Smooth muscle cell of the pulmonary artery (primary cell): ENCODE measurements at places on chromosomes 4 and X. TPM values are rescaled to one million over a fixed set of nuclear protein-coding genes. Genes with fewer than 3 reads are reported as not detected.

STK32B gene
- total RNA-seq: 0.69 and 3.2 TPM in 2 replicates

RTL5 gene
- 5.3 and 7.2 TPM in 2 replicates for total RNA-seq

AP1S2 gene
- total RNA-seq: 29.9 and 53.0 TPM in 2 replicates

EXOC1L gene
- not detected in 2 replicates for total RNA-seq

DGAT2L6 gene
- not detected in 2 replicates for total RNA-seq

TAF7L gene
- total RNA-seq: 0.20 and 0.26 TPM in 2 replicates

WWC2 gene
- total RNA-seq: 39.8 and 62.1 TPM in 2 replicates

CFP gene
- 0.07 and 0.10 TPM in 2 replicates for total RNA-seq

ZC4H2 gene
- total RNA-seq: 4.0 and 4.5 TPM in 2 replicates

OPRPN gene
- total RNA-seq: not detected in 2 replicates

GAGE12F gene
- total RNA-seq: not detected in 2 replicates

CHIC1 gene
- 8.1 and 10.2 TPM in 2 replicates for total RNA-seq

CC2D2A gene
- 15.2 and 21.2 TPM in 2 replicates for total RNA-seq

EGF gene
- total RNA-seq: 0.36 and 1.0 TPM in 2 replicates

LDB2 gene
- total RNA-seq: 11.3 and 70.6 TPM in 2 replicates

GLOD5 gene
- not detected in 2 replicates for total RNA-seq

NDP gene
- 4.6 and 17.2 TPM in 2 replicates for total RNA-seq

STBD1 gene
- 9.8 and 11.1 TPM in 2 replicates for total RNA-seq

TMSB15A gene
- 0.73 and 2.5 TPM in 2 replicates for total RNA-seq

SASH3 gene
- not detected in 2 replicates for total RNA-seq

HTATSF1 gene
- 30.0 and 34.6 TPM in 2 replicates for total RNA-seq

TMSB4X gene
- 6,415 and 9,073 TPM in 2 replicates for total RNA-seq

AGTR2 gene
- not detected in 2 replicates for total RNA-seq

TEX11 gene
- total RNA-seq: not detected in 2 replicates

FAM9B gene
- total RNA-seq: not detected in 2 replicates

CPZ gene
- total RNA-seq: 1.8 and 24.4 TPM in 2 replicates

BMPR1B gene
- 0.53 and 0.72 TPM in 2 replicates for total RNA-seq

C4orf50 gene
- under 0.01 TPM in 1 of 2 replicates, not detected in the other for total RNA-seq

PF4V1 gene
- total RNA-seq: 2.1 and 4.2 TPM in 2 replicates

USP17L26 gene
- not detected in 2 replicates for total RNA-seq

DIPK2B gene
- under 0.01 TPM in 1 of 2 replicates, not detected in the other for total RNA-seq

NPY2R gene
- total RNA-seq: 0.76 and 27.4 TPM in 2 replicates

DUX4 gene
- not detected in 2 replicates for total RNA-seq

SLC9B2 gene
- 19.2 and 27.4 TPM in 2 replicates for total RNA-seq

ZNF732 gene
- 0.10 and 0.13 TPM in 2 replicates for total RNA-seq

FATE1 gene
- not detected in 2 replicates for total RNA-seq

MAGEB17 gene
- total RNA-seq: not detected in 2 replicates
